Activated T-cell treated with anti-CD3 and anti-CD28 coated beads, Interleukin-2, amount 50 U/mL, for 24 hours (primary cell): ENCODE measurements at places on chromosomes 13 and 19.

DNA sequence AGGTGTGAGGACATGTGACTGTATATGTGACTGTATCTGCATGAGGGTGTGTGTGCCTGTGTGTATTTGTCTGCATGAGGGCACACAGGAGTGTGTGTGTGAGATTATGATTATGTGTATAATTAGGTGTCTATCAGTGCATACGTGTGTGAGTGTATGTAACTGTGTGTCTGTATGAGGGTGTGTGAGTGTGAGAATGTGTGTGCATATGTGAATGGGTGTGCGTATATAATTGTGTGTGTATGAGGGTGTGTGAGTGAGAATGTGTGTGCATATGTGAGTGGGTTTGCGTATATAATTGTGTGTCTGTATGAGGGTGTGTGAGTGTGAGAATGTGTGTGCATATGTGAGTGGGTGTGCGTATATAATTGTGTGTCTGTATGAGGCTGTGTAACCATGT lies 3.0 kb upstream of the ACSBG2 start:
- DNase-seq: no peak

GRCh38 chr19:58479303-58479702 lies 3.2 kb downstream of the ZNF446 start:
- DNase-seq: no peak

- DNase-seq: no peak
Observed at GRCh38 chr13:73173279-73173811, 114.5 kb downstream of the KLF5 start.

GRCh38 chr13:42039457-42039945 lies 8.9 kb upstream of the DGKH start:
- DNase-seq: no peak

GRCh38 chr13:50387051-50387581 lies 371.9 kb downstream of the KCNRG start:
- DNase-seq: no peak

GRCh38 chr13:114222461-114222968 lies 12.2 kb upstream of the CDC16 start:
- no peak for DNase-seq

- no peak for DNase-seq
Observed at GRCh38 chr13:30002577-30002976, 152.2 kb upstream of the UBL3 start.

DNA sequence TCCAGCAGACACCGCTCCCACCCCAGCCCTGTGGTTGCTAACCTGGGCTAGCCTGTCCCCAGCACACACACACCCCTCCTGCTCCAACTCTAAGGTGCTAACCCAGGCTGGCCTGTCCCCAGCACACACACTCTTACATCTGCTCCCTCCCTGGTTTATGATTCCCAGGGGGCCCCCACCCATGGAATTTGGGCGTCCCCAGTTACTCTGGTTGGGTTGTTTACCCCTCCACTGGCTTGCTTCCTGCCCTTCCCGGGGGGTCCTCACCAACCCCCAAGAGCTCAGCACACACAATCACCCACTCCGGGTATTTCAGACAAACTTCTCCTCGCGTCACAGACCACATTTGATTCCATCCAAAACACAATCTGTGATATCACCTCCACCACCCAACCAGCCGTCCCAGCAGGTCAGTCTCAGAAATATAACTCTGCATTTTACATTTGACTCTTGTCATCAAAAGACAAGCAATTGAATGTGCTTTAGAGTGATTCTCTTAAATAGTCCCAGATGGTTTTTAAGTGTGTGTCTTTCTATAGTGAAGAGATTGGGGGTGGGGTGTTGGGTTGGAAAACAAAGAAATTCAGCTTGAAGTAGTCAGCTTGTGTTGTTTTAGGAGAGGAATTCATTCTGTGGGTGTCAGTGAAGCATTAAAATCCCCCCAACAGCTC lies 20.1 kb downstream of the COL4A2 start:
- DNase-seq: no peak

DNA sequence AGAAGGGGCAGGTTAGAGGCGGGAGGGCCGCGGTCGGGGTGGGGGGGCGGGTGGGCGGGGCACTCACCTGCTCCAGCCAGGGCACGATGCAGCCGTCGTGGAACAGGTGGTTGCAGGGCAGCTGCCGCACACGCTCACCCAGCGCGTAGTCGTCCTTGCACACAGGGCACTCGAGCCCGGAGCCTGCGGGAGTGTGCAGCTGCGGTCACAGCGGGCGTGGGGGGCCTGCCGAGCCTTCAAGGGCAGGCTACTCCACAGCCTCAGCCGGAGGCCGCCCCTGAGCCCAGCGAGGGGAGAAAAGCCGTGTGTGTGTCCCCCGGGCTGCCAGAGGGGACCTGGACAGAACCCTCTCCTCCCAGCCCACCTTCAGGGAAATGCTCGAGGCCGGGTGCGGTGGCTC lies 8.6 kb downstream of the FGF22 start:
- no peak for DNase-seq

GRCh38 chr13:112254061-112254818 lies 121.9 kb upstream of the SPACA7 start:
- no peak for DNase-seq

- DNase-seq: no peak
Observed at GRCh38 chr13:97905517-97905916, 48.0 kb upstream of the IPO5 start.

DNA sequence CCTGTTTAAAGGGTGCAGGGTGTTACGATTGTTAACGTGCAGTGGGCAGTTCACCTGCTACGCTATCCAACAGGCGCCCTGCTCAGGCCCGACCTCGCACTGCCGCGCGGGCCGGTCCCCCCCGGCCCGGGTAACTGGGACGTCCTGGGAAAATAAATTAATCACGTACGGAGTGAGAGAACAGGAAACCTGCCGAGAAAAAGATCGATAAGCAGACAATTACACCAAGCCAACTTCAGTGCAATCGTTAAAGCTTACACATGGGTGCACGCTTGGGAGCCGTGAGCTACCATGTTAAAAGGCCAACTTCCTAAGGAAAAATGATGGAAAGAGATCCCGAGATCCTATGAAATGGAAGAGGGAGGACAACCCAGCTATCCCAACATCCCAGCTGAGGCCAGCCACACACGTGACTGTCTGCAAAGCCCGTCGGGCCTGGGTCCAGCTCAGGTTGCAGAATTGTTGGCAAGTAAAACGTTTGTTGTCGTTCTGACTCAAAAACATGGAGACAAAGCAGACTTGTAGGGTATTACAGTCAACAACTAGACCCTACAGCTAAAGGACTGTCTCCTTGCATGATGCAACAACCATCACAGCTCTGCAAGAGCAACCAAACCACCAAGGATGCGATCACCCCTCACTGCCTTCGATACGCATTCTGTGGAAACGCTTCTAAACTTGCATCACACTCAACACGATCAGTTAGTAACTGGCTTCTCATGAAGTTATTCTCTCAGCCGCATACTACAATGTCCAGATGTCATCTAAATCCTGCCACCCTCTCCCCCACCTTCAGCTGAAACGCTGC lies 741 bp upstream of the TUBGCP3 start:
- no peak for DNase-seq

DNA sequence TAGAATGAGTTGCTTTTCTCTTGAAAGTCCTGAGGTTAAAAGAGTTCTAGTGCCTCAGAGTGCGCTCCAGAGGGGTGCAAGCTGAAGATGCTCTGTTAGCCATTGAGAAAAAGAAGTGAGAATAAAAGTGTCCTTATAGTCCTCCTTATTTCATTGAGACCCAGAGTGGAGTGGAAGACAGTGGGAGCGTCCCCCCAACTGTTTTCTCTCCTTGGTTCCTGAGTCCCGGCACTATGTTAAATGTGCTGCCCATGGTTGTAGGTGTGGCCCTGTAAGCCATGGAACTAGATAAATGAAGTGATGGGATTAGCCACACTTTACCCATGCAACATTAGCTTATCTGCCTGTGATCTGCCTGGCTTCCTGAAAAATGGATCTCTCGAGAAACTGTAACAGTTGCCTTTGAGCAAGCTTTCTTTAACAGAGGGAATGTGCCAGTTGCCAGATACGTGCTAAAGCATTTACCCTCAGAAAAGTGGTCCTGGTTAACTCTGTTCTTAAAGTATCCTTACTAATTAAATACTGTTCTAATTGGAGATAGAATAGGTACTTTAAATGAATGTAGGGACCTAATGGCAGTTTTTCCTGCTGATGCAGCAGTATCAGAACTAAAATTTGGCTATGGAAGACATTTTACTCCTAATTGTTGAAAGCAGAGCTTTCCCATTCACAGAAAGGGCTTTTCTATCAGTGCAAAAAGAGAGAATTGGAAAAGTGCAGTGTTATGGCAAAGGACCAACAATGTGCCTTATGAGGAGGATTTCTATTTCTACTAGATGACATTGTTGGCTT lies 21.4 kb upstream of the PSG9 start:
- no peak for DNase-seq

DNA sequence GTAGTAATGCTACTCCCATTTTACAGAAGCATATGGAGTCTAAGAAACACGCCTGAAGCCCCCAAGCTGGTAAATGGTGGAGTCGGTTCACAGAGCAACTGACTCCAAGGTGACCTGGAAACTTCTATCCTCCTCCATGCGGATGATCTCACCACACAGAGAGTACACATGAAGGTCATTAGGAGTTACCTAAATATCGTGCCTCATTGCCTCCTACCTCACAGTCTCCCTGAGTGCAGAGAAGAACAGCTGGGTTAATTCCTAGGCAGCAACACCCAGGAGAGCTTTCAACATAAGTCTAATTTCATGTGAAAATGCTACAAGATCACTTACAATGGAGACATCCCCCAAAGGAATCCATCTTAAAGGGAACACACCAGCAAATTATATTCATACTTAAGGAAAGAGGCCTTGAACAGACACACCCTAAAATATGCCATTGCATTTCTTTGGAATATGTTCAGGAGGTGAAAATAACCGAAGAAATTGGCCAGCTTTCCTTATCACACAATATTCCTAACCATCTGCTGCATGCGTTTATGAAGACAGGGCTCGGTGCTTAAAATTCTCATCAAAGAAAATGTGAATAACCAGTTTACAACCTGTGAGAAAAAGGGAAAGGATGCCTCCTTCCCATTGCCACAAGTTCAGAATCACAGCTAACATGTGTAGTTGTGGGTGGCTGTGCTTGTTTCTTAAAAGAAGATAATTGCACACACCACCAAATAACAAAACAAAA lies 203.6 kb upstream of the NBEA start:
- DNase-seq: no peak

DNA sequence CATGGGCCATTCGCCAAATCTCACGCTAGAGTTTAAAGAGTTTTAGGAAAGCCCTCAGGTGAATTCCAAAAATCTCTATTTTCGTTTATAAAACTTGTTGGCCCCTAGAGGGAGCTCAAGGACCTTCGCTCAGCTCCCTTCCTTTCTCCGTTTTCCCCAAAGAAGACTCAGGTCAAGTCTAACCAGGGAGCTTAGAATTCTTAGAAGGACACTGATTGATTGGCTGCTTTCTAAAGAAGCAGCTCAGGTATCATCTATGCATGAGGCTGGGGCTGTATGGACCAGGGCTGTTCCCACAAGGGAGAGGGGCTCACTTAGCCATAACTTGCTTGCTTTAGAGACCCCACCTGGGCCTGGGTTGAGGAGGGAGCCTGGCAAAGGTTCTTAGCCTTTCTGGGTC lies 20.5 kb downstream of the DZIP1 start:
- no peak for DNase-seq

DNA sequence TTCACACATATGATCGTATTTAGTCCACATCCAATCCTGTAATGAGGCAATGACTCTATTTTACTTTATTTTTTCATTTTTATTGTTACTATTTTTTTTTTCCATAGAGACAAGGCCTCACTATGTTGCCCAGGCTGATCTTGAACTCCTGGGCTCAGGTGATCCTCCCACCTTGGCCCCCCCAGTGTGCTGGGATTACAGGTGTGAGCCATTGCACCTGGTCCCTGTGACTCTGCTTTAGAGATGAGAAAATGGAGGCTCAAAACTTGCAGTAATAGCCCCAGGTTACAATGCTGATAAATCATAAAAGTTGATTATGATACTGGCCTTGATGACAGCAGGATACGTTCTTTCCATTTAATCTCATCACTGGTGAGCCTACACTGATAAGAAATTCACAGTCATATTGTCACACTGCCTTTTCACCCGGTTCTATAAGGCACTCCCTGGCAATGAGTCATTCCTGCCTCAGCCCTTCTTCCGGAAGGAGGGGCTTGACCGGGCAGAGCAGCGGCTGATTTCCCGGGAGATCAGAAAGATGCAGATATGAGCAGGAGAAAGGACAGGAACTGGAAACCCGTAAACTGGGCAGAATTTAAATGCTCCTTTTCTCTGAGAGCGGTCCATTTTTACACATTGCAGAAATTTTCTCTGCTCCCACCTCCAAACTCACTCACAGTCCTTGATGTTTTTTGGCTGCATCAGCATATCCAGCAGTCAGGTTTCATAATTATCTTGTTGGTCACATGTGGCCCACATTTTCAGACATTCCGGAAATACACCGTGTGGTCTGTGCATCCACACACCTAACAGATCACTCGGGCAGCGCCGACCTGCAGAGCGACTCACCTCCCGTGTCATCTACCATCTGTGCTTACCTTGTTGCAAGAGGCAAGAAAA lies 616.4 kb downstream of the EFNB2 start:
- DNase-seq: no peak

GRCh38 chr19:12495002-12495802 lies 10.6 kb upstream of the ZNF709 start:
- DNase-seq: peak; percentile 94

DNA sequence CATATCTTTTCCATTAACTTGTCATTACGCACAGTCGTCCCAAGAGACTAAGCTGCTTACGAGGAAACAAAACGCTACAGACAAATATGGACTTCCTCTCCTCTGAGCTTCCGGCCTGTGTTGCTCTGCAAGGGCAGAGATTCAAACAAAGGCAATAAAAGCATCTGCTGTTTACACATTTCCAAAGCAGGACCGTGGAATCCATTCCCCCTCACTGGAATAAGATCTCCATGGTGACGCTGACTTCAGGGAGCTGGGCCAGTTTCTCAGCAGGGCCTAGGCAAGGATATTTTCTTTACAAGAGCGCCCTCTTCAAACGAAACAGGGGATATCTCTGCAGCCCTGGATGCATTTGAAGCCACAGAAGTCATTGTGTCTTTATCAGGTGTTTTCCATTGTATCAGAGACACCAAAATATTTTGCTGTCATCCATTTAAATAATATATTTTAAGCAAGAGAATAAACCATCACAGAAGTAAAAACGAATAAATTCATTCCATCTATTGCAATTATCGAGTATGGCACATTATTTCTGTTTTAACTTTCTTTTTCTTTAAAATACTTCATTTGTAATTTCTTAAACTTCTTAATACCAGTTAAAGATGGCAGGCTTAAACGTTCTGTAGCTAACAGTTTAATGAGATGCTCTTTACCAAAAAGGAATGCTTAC lies 177.5 kb downstream of the DCLK1 start:
- DNase-seq: no peak

DNA sequence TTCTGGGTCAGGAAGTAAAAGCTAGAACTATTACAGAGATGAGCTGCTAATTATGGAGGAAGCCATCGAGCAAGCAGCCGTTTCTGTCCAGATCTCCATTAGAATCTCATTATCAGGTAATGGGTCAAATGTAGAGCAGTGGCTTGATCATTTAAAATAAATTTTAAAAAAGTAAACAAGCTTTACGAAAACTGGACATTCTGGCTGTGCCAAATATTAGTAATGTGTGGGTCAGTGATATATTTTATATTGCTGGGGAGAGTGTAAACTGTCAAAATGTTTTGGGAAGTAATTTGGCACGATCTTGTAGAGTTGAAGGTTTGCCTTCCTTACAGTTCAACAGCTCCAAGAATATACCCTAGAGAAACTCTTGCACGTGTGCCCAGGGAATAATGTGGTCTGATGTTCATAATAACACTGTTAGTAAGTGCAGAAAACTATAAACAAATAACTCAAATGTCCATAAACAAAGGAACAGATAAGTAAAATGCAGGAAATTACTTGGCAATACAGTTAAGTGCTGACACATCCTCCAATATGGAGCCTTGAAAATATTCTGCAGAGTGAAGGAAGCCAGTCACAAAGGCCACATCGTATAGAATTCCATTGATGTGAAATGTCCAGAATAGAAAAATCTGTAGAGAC lies 127.2 kb upstream of the UBL3 start:
- no peak for DNase-seq
